Type B pancreatic cell (in vitro differentiated cells): ENCODE measurements at places on chromosomes 13 and 19.

DNA sequence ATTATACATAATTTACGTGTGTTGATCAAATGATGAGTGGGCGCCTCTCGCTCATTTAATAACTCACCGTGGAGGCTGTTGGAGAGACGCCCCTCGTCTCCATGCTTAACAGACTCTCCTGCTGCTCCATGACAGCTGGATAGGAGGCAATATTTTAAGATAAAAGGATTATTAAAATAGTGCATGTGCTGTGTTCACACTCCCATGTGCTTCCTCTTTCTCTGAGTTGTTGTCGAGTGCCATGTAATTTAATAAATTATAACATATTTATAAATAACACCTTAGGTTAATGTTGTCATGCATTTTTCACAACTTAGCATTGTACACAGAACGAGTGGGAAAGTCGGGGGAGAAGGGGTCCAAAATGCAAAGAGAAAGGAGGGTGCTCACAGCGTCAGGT, 161.4 kb upstream of the TSHZ3 start:
- no peak for DNase-seq

DNA sequence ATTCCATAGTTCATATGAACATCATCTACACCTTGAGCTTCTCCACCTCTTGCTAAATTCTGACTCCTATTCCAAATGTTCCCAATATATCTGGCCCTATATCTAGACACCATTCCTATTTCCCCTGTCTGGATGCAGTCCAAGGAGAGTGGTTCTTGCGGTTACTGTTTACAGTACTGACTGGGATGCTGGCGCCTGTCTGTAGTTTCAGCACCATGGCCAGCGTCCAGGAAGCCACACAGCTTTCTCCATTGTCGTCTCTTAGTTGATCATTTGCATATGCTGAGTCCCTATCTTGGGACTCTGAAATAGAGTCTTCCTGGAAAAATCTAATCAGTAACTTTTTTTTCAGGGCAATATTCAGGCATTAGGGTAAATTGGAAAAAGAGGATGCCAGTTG, 14.9 kb downstream of the LAIR2 start:
- no peak for DNase-seq

DNA sequence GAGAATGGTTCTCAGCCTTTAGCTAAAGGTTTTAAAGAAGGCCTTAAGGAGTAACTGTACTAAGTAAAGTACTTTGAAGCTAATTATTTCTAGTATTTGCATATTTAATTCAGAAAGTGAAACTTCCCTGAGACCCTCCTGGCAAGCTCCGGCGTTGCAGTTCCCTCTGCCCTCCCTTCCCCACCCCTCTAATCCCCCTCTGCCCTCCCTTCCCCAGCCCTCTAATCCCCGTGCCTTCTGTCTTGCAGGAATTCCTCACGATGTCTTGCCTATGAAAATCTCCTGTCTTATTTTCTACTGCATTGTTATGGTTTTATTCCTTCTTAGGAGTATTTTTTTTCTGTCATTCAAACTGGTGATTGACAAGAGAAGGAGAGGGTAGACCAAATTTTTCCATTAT, 236.9 kb downstream of the COL4A1 start:
- DNase-seq, result no peak

GRCh38 chr19:31610018-31610417, 260.8 kb upstream of the TSHZ3 start:
- DNase-seq, result no peak

GRCh38 chr13:44870456-44870929, 118.8 kb downstream of the NUFIP1 start:
- no peak for DNase-seq

- DNase-seq, result no peak
Observed at GRCh38 chr13:65964672-65965071, 1265.5 kb downstream of the PCDH9 start.

- no peak for DNase-seq
Observed at GRCh38 chr13:100454876-100455275, 133.7 kb downstream of the GGACT start.

DNA sequence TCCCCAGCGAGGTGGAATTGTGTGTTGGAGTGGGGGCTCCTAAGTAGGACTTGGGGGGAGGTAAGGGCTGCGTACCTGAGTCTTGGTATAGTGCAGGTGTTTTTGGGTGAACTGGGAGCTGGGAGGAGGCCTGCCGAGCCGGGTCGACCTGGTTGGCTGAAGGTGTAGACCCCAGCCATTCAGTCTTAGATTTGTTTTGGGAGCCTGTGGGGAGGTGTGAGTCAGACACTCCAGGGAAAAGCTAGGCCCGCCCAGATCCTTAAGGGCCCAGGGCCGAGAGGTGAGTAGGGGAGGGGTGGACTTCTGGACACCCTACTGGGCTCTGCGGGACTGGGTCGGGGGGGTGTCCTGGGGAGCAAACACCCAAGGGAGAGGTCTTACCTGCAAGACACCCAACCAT, 935 bp downstream of the CRB3 start:
- no peak for DNase-seq

DNA sequence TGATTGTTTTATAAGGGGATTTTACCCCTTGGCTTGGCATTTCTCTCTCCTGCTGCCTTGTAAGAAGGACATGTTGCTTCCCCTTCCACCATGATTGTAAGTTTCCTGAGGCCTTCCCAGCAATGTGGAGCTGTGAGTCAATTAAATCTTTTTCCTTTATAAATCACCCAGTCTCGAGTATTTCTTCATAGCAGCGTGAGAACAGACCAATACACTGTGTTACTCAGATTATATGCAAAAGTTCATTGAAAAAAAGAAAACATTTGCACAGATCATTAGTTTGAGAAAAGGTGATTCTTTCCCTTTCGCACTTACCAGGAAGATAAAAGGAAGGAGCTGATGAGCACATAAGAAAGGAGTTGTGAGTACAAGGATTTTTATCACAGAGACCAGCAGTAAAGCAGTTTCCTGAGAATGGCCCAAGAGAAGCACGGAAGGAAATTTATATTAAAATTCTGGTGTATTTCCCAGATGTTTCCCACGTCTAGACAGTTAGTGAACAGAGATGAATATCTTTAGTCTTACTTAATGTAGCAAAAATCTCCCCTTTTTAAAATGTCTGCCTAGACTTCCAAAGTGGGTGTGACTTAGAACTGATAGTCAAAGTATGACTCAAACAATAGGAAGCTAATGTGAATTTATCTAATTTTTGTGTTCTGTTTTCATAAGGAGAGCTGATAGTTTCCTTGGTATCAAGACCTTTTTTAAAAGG, 431.8 kb upstream of the SGCG start:
- DNase-seq, result no peak

DNA sequence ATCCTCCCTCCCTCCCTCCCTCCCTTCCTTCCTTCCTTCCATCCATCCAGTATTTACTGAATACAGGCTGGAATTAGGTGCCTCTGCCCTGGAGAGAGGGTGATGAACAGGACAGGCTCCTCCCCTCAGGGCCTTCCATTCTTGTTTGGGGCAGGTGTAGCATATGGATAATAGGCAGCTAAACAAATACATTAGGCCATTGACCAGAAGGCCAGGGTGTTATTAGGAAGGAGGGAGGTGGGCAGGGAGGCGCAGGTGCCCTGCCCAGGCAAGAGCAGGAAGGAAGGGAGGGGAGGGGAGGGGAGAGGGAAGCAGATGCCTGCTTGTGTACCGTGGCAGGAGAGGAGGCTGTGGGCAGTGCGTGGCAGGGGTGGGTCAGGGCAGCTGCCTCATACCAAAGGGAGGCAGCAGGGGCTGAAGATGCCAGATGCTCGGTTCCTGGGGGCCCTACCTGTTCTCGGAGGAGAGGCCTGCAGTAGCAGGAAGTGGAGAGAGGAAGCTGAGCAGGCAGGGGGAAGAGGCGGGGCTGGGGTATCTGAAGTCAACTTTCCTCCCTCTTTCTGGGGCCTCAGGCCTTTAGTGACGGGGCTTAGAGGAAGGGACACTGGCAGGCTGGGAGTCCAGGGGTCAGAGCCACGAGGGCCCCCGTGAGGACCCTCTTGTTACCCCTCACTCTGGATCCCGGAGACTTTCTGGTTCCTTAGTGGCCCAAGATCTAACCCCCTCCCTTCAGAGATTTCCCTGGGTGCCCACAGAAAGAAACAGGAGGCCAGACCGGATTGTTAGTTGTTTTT, at the start of gene RINL:
TSS of gene RINL (minus strand) at position 495 of the 794 bp plus-strand sequence. CDS start 1,533 bp downstream, outside the sequence.
- DNase-seq, result no peak

DNA sequence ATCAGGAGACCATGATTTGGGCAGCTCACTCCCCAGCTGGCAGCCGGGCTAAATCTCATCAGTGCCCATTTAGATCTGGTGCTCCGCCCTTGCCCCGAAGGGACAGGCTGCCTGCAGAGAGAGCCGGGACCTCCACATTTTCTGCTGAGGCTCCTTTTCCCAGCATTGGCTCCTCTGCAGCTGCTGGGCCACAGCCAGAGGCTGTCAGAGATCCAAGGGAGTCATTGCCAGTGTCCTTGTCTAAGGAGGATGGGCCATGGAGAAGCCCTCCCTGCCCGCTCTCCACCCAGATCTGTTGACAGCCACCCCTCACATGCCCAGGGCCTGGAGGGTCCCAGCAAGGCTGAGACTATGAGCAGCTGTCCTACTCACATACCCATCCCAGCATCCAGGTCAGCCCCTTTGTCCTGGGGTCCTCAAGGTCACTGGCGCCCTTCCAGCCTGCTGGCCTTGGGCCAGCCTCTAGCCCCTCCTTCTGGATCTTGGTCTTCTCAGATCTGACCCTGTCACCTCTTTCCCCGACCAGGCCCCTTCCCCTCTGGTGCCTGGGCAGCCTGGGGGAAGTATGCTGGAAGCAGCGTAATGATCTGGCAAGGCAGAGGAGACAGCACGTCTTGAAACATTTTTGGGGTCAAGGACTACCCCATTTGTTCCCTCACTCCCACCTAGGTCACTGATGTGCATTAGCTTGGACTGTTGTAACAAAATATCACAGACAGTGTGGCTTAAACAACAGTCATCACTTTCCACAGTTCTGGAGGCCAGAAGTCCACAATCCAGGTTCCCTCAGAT, 7.9 kb downstream of the PIN1 start:
- no peak for DNase-seq

GRCh38 chr13:107376341-107377125, 808.6 kb upstream of the ARGLU1 start:
- DNase-seq, result no peak

- DNase-seq, result no peak
Observed at GRCh38 chr19:1214862-1215731, 9.5 kb downstream of the STK11 start.

GRCh38 chr13:44867825-44868224, 121.4 kb downstream of the NUFIP1 start:
- no peak for DNase-seq

GRCh38 chr13:70945506-70945905, 837.3 kb upstream of the KLHL1 start:
- no peak for DNase-seq

- DNase-seq, result no peak
Observed at GRCh38 chr19:15532779-15533521, 24.6 kb downstream of the CYP4F22 start.

DNA sequence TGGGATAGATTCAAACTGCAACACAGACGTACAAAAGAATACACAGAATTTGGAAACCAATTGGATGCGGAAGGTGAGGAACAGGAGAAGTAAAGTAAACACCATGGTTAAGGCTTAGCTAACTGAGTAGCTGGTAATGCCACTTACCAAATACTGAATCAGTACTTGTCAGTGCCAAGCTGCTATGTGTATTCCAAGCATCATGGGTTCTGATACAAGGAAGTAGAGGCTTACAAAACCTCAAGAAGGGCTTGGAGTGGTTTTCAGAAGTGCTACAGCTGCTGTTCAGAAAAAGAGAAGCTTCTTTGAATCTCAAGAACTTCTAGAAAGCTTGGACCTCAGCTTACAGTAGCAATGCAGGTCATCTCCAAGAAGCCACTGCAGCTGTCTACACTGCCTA, 35.9 kb upstream of the DCT start:
- no peak for DNase-seq

DNA sequence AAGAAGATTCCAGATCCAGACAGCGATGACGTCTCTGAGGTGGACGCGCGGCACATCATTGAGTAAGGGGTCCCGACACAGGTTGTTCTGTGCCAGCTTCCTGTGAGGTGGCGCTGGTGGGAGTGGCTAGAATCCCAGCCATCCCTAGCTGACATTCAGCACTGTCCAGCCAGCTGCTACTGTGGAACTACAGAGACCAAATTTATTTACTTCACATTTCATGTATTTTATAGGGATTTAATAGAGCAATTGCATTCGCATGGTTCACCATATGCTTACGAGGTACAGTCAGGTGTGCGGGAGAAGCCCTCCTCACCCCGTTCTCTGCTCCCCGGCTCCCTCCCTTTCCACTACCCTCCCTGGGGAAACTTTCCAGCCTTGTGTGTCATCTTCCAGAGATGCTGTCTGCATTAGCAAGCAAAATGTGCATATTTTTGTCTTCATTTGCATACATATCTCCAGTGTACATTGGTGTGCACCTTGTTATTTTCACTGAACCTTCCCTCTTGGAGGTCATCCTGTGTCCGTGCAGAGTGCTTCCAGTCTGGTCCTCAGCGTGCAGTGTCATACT, 47.2 kb downstream of the SMARCA4 start:
- DNase-seq, result no peak

GRCh38 chr19:7868671-7869452, 5.3 kb downstream of the PRR36 start:
- DNase-seq, result no peak

- DNase-seq, result no peak
Observed at GRCh38 chr19:40208602-40209001, 9.6 kb downstream of the TTC9B start.

- no peak for DNase-seq
Observed at GRCh38 chr13:106372199-106373155, 163.0 kb downstream of the EFNB2 start.

DNA sequence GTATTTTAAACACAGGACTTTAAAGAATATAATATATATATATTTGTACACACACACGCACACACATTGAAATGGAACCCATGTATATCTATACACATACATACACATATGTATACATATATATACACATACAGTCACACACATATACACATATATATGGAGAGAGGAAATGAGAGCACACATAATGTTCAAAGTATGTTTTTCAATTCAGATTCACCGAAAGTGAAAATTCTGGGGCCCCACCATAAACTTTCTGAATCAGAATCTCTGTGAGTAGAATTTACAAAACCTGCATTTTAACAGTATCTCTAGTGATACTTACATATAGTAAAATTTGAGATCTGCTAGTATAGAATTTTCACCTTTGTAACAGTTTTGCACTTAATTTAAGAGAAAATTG, 60.4 kb upstream of the OBI1 start:
- no peak for DNase-seq

DNA sequence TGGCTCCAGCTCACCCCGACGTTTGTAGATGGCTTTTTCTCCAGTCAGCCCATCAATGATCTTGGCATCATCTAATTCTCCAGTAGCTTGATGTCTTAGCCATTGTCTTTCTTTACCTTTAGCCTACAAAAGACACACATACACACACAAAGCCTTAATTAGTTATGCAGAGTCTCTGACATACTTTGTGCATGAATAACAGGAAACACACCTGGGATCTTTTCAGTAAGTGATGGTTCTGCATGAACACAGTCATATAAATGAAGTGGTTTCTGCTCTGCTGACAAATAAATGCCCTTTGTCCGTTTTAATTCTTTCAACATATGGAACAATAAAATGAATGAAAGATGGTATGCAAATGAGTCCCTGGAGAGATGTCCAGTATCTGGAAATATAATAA, 133.3 kb downstream of the RGCC start:
- DNase-seq, result no peak
